ENCODE measurements at places on chromosomes 12 and 14.

- no peak for DNase-seq
Observed at GRCh38 chr14:90905531-90905930, 89.3 kb upstream of the TTC7B start.

- DNase-seq, result no peak
Observed at GRCh38 chr14:30177781-30178180, 250.1 kb upstream of the PRKD1 start.

DNA sequence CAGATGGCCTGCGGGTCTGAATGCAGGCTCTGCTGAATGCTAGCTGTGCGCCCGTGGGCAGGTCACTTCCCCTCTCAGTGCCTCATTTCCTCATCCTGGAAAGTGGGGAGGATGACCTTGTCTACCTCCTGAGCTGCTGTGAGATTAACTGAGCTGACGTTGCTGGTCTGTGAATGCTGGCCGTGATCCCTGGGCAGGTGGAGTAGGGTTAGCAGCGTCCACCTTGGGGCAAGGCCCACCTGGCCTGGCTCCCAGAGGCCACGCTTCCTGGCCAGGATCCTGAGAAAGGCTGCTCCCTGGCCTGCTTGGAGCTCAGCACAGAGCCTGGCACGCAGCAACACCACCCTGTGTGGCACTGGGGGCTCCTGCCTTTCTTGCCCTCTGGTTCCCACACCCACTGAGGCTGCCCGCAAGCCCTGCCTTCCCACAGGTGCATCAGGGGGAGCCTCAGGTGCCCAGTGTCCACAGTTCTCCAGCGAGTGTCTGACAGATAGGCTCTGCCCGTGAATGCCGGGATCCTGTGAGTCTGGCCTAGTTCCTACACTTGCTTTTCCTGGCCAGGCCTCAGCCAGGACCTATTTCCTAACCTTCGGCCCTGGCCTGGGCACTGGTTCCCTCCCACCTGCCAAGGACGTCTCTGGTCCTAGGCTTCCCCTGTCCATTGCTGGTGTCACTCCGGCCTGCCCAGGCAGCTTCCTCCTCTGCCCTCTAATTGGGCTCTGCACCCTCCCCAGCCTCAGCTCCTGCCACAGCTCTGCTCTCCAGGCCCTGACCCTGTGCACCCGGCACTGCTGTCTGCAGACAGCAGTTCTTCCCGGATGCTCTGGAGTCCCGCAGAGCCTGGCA is 37.2 kb upstream of the TDRD9 start:
- no peak for DNase-seq

DNA sequence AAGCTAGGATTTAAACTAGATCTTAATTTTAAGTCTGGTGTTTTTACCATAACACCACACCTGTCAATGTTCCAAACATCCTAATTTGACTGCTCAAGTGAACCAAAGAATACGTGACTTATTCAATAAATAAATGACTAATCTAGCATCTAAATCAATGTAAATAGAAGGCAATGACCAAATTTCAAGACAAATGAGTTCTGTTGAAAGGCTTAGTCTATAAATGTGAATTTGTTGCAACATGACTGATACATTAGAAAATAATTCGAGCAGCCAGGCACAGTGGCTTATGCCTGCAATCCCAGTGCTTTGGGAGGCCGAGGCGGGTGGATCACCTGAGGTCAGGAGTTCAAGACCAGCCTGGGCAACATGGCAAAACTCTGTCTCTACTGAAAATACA is 15.1 kb downstream of the ZFC3H1 start:
- no peak for DNase-seq

GRCh38 chr14:53742233-53742620 is 214.4 kb downstream of the BMP4 start:
- no peak for DNase-seq

DNA sequence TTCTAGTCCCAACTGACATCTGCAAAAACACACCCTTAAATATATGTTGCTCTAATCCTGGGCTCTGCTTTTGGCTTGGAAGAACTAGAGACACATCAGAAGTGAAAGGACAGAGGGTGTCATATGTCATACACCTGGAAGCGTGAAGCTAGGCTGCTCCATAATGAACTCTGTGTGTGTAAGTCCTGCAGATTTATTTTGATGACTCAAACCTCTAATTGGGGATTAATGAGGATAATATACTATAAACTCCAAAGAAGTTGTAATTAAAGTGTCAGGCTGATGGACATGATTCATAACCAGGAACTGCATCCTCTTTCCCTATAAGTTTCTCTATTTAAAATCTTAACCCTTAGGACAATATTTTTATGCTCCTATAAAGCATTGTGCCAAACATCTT is 4.4 kb upstream of the KCNK10 start:
- DNase-seq, result no peak

DNA sequence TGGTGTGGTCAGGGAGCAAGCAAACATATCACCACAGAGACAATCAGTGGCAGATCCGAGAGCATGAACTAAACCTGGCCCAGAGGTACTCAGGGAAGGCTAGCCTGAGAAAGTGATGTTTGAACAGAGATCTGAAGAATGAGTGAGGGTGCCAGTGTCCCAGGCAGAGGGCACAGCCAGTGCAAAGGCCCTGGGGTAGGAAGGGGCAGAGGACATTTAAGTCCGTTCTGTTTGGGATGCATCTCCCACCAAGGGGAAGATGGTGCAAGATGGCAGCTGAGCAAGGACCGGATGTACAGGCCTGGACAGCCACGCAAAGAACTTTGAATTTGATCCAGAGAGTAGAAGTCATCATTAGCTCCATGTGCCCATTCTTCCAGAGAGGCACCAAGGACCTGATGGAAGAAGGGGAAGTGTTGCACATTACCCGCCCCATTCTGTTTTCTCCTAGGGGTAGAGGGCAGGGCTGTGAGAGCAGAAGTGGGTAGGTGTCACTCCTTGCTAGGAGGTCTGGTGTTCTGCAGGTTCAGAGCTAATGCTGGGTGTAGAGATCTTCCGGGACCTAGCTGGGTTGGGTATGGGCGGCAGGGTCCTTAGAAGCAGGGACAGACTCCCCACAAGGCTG is 3.9 kb downstream of the DTX1 start:
- no peak for DNase-seq

DNA sequence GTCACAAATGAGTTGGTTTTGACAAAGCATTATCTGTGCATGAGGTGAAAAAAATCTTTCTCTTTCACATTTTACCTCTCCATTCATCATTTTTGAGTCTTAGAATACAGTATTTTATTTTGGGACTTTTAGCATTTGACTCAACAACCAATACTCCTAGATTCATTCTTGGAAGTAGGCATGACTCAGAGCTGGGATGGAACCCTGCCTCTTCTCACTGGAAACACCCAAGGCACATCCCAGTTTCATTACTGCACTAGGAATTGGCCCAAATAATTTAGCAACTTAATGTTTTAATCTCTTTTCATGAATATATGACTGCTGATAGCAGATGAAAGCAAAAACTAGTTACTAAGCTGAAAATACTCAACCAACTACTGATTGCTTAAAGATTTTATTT is 3.3 kb upstream of the PDZRN4 start:
- DNase-seq, result no peak

DNA sequence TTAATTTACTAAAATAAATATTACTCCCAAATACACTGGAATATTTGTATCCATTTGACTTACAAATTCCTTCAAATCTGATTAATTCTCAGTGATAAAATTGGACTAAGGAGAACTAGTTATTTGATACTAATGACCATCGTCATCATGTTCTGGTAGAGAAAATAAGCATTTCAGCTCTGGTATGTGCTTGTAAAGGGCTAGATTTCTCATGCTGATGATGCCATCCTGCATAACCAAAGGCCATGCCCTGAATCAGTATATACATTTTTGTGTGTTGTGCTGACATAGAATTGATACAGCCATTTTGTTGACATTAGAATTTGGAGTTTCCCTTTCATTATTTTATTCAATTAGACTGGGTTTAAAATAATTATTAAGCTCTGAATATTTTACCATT is 148.9 kb downstream of the PCNX1 start:
- no peak for DNase-seq

DNA sequence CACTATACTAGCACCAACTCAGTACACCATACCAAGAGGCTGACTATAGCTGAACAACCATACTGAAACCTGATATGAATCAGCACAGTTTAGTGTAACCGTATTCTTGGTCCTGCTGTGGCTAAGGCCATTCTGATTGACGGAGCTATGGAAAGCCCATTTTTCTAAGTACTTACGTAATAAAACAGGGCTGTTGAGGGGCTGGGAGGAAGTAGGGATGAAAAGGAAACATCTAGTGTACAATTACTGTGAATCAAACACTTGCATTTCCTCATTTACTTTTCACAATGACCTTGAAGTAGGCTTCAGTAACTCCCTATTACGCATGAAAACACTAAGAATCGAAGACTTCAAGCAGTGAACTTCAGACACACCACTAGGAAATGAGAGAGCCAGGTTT is 198.2 kb downstream of the BTG1 start:
- no peak for DNase-seq

DNA sequence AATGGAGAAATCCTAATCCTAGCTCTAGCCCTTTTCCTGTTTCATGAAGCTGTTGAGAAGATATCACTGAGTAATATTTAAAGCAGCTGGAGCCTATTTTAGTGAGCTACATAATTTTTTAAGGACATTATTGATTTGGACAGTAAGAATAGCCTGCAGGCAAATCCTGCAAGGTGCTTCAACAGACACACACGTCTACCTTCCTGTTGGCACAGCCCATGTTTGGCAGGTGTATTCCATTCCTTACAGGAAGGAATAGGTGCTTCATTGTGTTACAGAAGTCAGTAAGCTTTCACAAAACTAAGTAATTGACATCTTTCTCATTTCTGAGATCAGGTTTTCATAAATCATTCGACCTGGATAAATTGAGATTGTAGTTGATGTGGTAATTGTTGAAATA is 50.6 kb downstream of the FOXA1 start:
- DNase-seq, result no peak

GRCh38 chr12:58916921-58917511 is 3.3 kb downstream of the LRIG3 start:
- no peak for DNase-seq

- no peak for DNase-seq
Observed at GRCh38 chr12:64780132-64780530, 20.9 kb upstream of the GNS start.

DNA sequence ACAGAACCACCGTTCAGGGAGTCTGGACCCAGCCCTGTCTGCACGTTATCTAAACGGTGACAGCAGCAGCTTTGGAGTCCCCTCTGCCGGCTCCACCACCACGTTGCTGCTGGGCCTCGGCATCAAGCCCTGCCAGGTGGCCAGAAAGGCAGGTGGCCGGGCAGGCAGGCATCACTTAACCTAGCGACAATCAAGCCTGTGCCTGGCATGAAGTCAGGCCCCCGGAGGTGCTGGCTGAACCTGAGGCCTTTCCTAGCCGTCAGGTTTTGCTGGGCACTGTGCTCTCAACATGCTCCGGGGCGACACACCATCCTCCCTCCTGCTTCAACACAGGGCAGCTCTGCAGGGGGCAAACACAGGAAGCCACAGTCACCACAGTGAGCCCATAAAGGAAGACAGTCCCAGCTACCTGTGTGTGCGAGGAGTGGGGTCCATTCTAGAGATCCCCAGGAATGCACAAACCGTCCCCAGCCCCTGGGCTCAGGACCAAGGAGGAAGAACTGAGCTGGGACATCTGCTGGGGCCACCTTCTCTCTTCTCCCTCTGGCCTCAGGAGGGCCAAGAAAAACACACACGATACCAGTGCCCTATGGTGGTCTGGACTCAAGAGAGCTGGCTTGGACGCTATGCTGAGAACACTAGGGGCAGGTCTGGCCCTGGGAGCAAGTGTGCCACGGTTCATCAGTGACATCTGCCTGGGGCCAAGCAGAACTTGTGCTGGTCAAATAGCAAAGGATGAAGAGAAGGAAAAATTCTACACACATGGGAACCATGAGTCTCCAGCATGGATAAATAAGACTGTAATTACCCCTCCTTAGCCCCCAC is 44.7 kb downstream of the CCDC88C start:
- DNase-seq, result peak; percentile 57

- DNase-seq, result no peak
Observed at GRCh38 chr12:131713349-131713748, 2.5 kb downstream of the SFSWAP start.

GRCh38 chr14:72049462-72049861 is 117.2 kb downstream of the RGS6 start:
- no peak for DNase-seq

DNA sequence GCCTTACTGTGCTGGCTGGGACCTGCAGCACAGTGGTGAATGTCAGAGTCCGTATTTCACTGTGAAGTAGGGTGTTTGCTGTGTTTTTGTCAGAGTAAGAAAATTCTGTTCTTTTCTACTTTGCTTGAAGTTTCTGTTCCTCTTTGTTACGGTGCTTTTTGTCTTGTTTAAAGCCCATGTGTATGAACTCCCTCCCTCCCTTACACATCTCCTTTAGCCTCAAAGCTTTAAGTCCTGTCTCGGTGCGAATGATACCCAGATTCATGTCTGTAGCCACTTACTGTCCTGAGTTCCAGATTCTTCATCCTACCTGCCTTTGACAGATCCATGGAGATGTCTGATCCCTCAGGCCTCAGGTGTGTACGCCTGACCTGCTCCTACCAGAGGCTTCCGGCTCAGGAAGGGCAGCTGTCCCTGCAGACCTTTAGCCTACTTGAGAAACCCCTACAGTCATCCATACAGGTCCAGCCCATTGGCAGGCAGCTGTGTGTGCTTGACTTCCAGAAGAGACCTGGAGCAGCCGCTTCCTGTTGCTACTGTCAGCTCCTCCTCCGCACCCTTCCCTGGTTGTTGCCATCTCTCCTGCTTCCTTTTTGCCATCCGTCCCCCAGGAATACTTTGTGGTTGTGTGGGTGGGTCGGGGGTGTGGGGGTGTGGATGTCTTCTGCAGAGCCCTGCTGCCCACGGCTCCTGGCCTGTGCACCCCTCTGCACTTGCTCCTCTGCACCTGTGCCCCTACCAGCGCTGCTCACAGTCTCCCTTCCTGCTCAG is 72.9 kb downstream of the DDX51 start:
- no peak for DNase-seq

DNA sequence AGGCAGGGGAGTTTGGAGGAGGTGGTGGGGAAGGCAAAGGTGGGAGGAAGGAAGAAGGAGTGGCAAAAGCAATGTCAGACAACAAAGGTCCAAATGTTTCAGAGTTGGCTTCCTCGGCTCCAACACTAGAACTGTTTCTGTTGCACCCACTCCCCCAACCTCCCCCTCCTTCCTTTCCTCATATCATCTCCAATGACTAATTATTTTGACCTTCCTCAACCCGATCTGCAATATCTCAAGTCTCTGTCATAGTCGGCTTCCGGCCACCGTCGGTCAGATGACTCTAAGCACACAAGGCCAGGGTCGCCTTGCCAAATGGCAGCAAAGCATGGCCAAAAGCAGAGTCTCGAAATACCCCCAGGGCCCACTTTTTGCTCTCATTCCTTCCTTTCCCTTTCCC is 637.0 kb upstream of the TBX3 start:
- DNase-seq, result no peak

- no peak for DNase-seq
Observed at GRCh38 chr14:98937021-98937420, 335.0 kb downstream of the BCL11B start.

Data from SHP77 treated with DMSO at 0.1 percent for 48 hours (cell line).